ENCODE measurements at places on chromosomes 1 and 21. TPM values are rescaled to one million over a fixed set of nuclear protein-coding genes. Genes with fewer than 3 reads are reported as not detected.

OR2T35 gene
- not detected for total RNA-seq

SH3D21 gene
- total RNA-seq, result 1.5 TPM

NUDT4B gene
- total RNA-seq, result 28.2 TPM

SUSD4 gene
- total RNA-seq, result 0.05 TPM

LDLRAD1 gene
- not detected for total RNA-seq

OR2L8 gene
- total RNA-seq, result 0.17 TPM

ASTN1 gene
- total RNA-seq, result not detected

LCE1C gene
- total RNA-seq, result not detected

FAM89A gene
- 44.2 TPM for total RNA-seq

MYBPH gene
- total RNA-seq, result not detected

NLRP3 gene
- total RNA-seq, result not detected

Data from dermis blood vessel endothelial cell (primary cell).